ENCODE measurements at places on chromosomes 11 and 22.

DNA sequence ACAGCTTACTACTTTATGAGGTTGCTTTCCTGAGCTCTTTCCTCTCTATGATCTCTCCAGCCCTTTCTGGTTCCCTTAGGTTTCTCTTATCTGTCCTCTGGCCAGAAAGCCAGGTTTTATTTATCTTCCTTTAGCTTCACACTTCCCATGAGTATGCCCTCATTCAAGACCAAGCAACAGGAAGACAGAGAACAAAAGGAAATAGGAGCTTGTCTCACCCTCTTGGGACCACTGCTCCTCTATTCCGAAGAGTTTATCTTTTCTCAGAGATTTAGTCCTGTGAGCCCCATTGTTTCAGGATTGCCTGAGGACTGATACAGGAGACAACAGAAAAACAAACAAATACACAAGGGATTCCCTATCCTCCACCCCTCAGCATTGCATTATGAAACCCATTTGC, 62.4 kb upstream of the CCDC179 start:
- no peak for DNase-seq

DNA sequence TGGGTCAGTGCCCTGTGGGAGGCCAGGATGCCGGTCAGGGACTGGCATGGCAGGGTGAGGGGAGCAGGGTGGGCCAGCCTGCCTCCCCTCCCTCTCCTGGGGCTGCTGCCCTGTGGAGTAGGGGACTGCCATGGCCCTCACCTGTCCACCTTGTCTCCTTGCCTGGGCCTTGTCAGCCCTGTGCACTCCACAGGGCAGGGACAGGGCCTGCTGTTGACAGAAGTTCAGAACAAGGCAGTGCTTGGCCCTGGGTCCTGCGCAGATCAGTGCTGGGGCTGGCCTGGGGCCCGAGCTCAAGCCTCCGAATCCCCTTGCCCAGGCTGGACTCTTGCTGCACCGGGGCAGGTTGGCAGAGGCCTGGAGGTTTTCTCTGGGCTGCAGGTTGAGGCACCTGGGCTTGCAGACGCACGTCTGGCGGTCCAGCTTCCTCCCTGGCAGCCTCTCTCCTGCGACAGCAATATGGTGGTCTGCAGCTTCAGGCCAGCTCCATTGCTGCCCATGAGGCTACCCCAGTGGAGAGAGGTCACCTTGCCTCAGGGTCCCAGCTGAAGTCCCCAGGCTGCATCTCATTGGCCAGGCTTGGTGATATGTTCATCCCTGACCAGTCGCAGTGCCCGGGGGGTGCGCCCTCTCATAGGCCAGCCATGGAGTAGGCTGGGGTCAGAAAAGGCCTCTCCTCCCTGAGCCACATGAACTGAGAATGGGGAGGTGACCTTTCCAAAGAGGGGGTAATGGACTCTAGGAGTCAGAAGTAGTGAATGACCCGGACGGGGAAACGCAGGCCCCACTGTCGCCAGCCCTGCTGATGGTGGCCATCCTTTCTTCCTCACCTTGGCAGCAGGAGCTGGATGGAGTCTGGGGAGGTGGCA, 21.5 kb upstream of the CHKA start:
- DNase-seq: no peak

DNA sequence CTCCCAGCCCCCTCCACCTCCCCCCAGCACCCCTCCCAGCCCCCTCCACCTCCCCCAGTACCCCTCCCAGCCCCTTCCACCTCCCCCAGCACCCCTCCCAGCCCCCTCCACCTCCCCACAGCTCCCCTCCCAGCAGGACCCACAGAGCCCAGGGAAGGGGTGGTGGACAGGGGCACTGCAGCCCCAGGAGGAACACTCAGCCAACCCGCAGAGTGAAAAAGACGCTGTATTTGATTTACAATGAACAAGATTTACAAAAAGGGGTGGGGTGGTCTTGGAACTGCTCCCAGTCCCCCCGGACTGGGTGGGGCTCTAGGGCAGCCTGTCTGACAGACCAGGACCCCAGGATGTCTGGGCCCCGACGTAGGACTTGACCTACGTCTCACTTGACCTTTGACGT, 4.6 kb upstream of the MAPK11 start:
- no peak for DNase-seq

GRCh38 chr11:61635787-61636186, 44.4 kb upstream of the DAGLA start:
- DNase-seq: no peak

GRCh38 chr22:23020659-23021293, 49.5 kb upstream of the GNAZ start:
- DNase-seq: no peak

GRCh38 chr11:17771415-17771814, 36.8 kb downstream of the KCNC1 start:
- no peak for DNase-seq

DNA sequence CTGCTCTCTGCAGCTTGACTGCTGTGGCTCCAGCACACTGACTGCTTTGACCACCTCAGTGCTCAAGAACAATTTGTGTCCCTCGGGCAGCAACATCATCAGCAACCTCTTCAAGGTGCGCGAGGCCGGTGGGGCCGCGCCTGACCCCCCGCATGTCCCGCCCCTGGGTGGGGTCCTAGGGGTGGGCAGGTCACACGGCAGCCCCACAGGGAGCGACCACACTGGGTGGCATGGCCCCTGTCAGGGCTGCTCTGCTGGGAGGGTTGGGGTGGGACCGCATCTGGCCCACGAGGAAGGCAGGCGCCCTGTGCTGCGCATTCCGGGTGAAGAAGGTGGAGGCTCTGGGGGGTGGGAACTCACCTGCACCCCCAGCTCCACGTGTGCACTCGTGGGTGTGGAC, 4.7 kb upstream of the TSSC4 start:
- no peak for DNase-seq

DNA sequence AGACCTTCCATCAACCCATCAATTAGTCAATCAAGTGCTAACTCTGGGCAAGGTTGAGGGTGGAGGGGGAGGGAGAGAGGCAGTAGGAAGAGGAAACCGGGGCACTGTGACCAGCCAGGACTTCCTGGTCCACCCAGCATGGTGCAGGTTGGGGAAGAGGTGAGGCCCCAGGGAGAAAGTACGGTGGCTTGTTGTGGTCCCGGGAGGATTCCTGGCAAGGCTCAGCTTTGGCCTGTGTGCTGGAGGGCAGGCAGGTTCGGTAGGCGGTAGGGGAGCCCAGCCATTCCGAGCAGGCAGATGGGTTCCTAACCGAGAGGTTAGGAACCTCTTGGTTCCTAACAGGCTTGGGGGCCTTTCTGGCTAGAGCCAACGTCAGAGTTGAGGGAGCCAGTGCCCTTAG, 10.8 kb downstream of the ST14 start:
- no peak for DNase-seq

- no peak for DNase-seq
Observed at GRCh38 chr11:109109571-109110315, 312.2 kb upstream of the C11orf87 start.

- no peak for DNase-seq
Observed at GRCh38 chr11:86222081-86222480, 22.5 kb upstream of the EED start.

GRCh38 chr11:131977231-131977630, 606.8 kb downstream of the NTM start:
- no peak for DNase-seq

GRCh38 chr11:125603207-125603606, 10.6 kb downstream of the STT3A start:
- DNase-seq: no peak

- no peak for DNase-seq
Observed at GRCh38 chr22:41410311-41410751, 28.6 kb downstream of the TEF start.

- no peak for DNase-seq
Observed at GRCh38 chr22:38709306-38709705, 3.6 kb downstream of the GTPBP1 start.

GRCh38 chr11:127531167-127531566, 530.6 kb upstream of the KIRREL3 start:
- no peak for DNase-seq

DNA sequence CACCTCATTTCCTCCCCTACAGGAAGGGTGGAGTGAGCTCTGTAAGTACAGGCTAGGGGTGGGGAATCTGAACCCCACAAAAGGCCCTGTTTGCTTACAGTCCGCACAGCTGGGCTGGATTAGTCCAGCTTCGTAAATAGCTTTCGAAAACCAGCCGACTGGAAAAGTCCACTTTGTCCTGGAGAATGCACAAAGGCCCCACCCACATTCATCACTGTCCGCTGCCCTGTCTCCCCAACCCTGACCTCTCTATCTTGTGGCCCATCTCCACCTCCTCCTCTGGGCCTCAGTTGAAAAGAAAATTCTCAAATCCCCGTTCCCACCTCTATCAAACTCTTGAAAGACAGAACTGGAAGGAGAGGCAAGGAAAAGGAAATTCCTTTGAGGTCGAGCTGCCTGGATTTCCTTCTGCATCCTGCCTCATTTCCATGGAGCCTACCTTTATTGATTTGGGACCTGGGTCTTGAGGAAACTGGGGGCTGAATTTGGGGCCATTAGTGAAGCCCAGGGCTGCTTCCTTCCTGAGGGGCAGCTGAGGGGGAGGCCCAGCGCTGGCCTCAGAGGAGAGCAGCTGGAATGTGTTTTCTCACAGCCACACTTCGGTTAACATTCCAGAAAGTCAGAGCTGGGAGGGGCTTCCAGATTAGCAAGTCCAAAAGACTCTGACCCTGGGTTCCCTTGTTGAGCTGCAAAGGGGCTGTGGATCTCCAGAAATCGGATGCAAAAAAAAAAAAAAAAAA, 147.6 kb downstream of the FBXO7 start:
- DNase-seq: no peak

DNA sequence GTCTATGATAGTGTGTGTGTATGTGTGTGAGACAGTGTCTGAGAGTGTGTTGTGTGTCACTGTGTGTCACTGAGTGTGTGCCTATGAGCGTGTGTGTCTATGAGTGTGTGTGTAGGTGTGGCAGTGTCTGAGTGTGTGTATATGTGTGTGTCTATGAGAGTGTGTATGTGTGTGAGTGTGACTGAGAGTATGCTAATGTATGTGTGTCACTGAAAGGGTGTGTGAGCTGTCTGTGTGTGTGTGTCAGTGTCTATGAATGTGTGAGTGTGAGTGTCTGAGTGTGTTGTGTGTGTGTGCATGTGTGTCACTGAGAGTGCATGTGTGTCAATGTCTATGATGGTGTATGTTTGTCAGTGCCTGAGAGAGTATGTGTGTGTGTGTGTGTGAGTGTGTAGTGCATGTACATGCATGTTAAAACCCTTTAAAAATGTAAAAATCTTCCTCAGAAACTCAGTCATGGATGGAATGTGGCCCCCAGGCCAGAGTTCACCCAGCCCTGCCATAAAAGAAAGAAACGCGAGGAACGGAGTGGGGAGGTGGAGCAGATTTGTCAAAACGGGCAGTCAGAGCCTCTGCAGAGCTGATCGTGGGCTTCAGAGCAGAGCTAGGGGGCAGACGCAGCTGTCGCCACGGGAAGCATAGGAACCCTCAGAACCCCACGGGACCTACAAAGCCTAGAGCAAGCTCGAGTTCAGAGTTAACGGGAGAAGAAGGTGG, 218.8 kb downstream of the CTTN start:
- DNase-seq: no peak

- DNase-seq: no peak
Observed at GRCh38 chr22:26707581-26707980, 50.2 kb downstream of the MIAT start.
